NCI-H187 (cell line): ENCODE measurements at places on chromosomes 2 and 18.

- DNase-seq, result no peak
Observed at GRCh38 chr2:158894078-158894477, 74.4 kb upstream of the TANC1 start.

DNA sequence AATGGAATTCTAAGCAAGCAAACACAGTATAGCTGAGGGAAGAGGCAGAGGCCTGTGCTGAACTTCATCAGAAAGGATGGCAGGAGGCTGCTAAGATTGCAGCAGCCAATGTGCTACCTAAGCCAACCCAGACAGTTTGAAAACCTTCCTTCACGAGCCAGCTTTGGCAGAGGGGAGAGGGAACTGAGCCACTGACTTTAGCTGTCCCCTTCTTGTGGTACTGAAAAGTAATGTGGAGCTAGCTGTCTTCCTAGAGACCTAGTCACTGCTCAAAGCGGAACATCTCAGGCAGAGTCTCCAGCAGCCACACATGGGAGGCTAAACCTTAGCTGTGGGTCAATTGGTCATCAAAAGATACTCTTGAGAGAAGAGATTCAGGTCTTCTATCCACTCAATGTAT lies 419.0 kb downstream of the FBXO15 start:
- no peak for DNase-seq

- DNase-seq, result no peak
Observed at GRCh38 chr2:18988631-18989232, 369.7 kb downstream of the OSR1 start.

GRCh38 chr18:42113529-42114191 lies 158.6 kb downstream of the PIK3C3 start:
- no peak for DNase-seq

DNA sequence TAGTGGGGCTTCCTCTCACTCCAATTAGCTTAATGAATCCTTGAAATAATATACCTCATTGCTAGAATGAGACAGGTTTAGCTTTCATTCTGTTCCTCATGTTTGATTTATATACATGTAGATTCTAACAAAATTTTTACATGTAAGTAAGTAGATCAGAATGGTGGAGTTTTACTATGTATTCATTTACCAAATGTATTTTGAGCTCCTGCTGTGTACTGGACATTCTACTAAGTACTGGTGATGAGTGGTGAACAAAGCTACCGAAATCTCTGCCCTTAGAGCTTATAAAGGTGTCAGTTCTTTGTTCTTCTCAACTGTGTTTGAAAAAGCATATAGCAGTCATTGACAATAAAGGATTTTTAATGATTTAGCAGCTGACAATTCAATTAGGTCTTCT lies 19.7 kb downstream of the MTA3 start:
- DNase-seq, result no peak

- DNase-seq, result no peak
Observed at GRCh38 chr2:233556881-233557736, 9.5 kb downstream of the USP40 start.

- DNase-seq, result no peak
Observed at GRCh38 chr2:240513549-240514287, 44.1 kb downstream of the ANKMY1 start.

DNA sequence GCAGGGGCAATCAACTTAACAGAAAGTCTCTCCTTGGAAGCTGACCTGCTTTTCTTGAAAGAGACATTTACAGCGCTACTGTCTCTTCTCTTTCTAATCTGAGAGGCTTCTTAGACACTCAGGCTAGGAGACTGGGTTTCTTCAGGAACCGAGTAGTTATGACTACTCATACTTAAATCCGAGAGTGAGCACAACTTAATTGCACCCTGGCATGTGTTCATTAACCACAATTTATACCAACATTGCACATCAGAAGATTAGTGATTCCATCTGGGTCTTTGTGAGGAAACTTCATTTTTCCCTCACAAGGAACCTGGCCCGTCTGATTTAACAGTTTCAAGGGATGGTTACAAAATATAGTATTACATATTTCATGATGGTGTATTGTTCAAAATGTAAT lies 176.9 kb downstream of the UBE2E3 start:
- no peak for DNase-seq

DNA sequence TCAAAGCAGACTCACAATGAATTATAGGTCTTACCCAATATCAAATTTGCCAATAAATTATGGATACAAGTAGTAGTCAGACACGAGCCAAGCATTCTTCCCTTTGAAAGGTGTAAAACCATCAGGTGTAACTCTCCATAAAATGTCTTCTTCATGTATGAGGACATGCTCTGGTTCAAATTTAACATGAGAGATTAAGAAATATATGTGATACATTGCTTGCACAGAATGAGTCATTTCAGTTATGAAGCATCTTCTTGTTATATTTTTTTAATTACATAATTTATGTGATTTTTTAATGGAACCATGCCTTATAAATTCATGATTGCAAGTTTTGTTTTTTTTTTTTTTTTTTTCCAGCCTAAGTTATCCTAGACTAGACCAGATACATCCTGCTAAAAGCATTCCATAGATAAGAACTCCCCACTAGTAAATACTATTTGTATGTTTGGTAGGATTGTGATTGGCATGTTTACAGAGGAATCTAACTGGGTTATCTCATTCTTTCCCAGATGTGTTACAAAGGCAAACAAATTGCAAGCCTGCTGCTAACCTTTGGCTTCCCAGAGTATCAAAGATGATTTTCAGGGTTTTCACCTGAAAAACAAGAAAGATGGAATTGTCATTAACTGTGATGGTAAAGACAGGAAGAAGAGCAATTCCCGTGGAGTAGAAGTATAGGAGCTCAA lies 621.9 kb downstream of the XIRP2 start:
- DNase-seq, result no peak

GRCh38 chr2:182300608-182301007 lies 126.2 kb downstream of the PDE1A start:
- no peak for DNase-seq

GRCh38 chr2:154247503-154247902 lies 375.8 kb downstream of the GALNT13 start:
- no peak for DNase-seq

DNA sequence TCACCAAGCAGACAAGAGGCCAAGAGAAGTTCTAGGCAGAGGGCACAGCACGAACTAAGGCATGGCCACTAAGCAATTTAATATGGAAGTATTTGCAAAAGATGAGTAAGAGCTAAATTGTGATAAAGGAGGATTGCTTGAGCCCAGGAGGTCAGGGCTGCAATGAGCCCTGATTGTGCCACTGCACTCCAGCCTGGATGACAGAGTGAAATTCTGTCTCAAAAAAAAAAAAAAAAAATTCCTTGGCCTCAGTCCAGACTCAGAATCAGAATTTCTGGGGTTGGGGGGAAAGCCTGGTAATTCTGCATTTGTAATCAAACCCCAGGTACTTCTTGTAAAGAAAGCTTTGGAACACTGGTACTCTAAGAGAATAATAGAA lies 46.8 kb upstream of the RTN4 start:
- DNase-seq, result no peak

DNA sequence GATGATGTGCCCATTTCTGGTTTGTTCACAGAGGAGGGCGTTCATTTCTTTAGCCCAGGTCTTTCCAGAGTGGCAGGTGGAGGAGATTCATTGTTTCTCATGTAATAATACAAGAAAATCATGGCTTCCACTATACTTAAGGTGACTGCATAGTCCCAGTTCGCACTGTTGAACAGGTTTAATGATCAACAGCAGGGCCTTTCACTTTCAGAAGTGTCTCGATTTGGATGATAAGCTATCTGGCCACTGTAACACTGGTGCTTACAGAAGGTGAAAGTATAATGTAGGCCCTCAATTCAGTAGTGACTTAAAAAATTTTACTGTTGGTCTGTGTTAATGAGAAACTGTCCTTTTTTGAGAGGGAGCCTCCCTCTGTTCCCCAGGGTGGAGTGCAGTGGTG lies 1.4 kb downstream of the RMC1 start:
- DNase-seq, result no peak

GRCh38 chr2:152400607-152401214 lies 65.7 kb downstream of the FMNL2 start:
- DNase-seq, result no peak

- DNase-seq, result no peak
Observed at GRCh38 chr2:71469403-71470398, 16.3 kb downstream of the DYSF start.

DNA sequence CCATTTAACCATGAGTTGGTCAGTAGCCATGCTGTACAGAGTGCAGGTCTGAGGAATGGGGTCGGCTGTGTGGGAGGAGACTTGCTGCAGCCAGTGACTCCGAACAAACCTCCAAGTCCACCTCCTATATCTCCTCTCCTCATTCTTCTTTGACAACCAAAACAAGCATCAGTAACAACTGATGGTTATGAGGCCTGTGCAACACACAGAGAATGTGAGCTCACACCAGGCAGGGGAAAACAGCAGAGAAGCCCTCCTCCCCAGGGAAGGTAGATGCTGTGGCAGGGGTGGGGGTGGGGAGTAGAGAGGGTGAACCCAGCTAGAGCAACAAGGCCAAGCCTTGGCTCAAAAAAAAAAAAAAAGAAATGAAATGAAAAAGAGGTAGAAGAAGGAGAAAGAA lies 12.3 kb upstream of the CNGA3 start:
- DNase-seq, result no peak

GRCh38 chr2:150705767-150706166 lies 218.3 kb upstream of the RND3 start:
- no peak for DNase-seq

- no peak for DNase-seq
Observed at GRCh38 chr2:13818002-13818401, 814.5 kb upstream of the LRATD1 start.

DNA sequence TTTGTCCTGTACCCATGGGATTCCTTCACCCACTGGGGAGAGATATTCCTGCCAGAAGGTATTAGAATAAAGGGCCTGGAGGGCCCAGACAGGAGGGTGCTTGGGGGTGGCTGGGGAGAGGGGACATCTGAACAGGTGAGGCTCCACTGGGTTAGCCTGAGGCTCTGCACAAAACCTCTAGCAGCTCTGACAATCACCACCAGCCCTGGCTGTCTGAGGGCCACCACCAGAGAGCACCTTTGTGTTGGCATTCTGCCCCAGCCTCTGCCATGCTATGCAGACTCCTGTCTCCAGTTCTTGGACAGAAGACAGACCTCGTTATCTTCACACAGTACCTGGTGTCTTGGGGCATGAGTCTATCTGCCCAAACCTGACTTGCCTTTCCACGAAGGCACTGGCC lies 25.3 kb downstream of the SLC16A14 start:
- no peak for DNase-seq

DNA sequence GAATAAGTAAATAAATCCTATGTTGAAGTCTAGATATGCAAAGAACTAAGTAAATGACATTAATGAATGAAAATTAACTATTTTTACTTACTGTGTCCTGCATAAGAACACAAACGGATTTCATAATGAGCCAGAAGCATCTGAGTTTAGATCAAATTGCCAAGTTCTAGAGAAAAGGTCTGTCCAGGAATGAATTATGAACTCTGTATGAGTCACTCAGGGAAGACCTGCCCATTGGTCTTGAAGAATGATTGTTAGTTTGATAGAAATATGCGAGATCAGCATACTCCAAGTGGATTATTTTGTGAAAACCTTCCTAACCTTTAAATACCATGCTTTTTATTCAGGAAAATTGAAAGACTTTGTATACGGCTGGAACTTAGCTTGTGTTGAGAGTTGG lies 189.5 kb downstream of the DOK6 start:
- DNase-seq, result no peak

DNA sequence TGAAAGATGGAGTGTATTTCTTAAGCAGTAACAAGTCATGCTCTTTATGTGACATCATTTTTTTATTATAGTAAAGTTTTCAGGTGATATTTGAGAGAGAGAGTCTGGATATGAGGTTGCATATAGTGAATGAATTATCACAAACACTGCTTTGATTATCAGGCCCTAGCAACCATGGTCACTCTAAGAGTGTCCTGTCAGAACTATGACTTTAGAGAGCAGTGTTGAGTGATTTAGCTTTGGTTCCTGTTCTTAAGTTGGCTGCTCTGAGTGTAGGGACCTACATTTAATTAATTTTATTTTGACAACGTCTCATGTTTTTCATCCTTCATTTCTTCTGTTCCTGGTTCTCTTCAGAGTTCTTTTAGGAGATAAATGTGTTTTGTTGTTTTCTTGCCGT lies 275.5 kb downstream of the KCNJ3 start:
- DNase-seq, result no peak

- no peak for DNase-seq
Observed at GRCh38 chr2:126059379-126059778, 596.6 kb upstream of the GYPC start.

DNA sequence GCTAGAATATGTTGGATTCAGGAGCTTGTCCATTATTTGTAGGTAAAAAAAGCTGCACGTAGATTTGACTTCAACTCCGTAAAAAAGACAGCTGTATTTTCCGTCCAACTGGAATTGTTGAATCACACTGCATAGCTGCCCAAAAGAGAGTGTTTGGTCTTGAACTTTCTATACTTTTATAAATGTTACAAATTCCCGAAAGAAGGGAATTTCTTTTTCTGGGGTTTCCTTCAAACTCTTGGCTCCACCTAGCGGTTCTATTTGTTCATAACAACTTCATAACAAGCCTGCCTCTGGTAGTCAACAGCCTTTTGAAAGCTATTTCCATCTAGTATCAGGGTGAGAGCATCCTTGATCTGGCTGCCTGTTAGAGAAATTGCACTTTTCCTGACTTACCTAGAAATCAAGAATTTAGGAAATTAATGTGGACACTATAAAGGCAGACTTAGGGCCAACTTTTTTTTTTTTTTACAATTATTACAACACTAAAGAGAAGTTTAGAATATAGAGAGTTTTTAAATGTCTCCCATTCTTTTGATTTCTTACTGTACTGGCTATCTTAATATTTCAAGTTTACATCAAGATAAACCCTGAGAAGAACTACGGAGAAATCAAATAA lies 48.1 kb downstream of the TMEM185B start:
- no peak for DNase-seq

DNA sequence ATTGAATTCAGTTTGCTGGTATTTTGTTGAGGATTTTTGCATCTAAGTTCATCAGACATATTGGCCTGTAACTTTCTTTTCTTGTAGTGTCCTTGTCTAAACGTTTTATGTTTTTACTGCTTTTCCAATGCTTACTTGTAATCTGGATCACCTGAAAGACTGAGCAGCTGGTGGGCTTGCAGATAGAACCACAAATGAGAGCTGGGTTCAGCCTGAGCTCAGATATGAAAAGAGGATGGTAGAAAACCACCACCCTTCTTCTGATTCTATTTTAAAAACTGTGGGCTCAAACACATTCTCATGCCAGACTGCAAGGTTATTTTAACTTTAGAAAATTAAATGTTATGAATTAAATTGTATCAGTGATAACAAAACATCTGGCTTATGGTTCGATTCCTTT lies 70.8 kb downstream of the DDX18 start:
- no peak for DNase-seq

- no peak for DNase-seq
Observed at GRCh38 chr2:86542814-86543213, 20.4 kb downstream of the CHMP3 start.

DNA sequence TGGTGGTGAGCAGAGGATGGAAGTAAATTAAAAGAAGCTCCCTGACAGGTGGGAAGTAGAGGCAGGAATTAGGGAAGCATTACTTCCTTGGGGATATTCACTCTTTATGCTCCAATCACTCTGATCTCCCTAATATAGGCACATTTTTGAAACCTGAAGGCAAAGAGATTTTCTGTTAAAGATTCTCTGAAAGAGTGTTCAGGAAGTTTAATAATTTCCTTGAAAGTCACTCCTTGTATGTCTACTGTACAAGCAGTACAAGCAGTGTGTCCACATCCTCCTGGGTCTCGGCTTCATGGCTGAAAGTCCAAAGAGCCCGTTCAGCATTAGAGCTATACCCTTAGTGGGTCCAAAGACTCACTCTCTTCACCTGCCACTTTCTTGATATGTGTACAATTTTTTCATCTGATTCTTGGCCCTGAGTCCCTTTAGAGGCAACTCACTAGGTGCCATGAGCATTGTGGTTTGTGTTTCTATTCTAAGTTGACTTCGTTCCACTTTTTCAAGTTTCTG lies 60.2 kb downstream of the AAK1 start:
- no peak for DNase-seq
